ENCODE measurements at places on chromosomes 3 and 15. TPM values are rescaled to one million over a fixed set of nuclear protein-coding genes. Genes with fewer than 3 reads are reported as not detected.

GABRR3 gene
- polyA plus RNA-seq: not detected

DNA sequence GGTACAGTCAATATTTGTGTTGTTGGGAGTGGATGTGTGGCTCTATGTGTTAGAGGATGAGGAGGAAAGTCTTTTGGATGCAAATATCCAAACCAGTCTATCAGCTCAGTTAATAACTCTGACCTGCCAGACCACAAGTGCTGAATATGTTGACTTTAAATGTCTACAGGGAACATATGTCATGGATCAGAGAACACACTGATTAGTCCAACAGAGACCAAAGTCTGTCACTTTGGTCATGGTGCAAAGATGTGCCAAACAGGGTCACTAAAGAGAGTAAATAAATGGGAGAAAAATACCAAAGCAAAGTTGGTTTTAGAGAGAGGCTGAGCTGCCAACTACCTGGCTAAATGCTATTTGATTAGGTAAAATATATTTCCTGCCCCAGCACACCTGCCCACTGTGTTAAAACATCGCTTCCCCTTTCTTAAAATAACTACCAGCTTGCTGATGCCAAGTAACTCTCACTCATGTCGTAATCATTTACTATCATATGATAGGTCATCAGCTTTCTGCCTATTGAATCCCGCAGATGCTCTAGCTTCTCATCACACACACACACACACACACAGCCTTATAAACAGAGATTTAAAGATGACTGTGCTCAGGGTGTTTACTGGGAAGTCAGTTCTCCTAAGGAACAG is 173.3 kb downstream of the PDZRN3 start:
- DNase-seq: peak; percentile 48
- no peak overlapping the region for H3K27ac ChIP-seq
- H3K4me1 ChIP-seq: no peaks in the 10 kb centered on the region
- no peaks in the 10 kb centered on the region for H3K27me3 ChIP-seq
- H3K36me3 ChIP-seq: peaks cover 3% of the 10 kb centered on the region

HIGD1A gene
- polyA plus RNA-seq: 203 TPM

GRCh38 chr3:152405915-152406802 is 137.4 kb downstream of the MBNL1 start:
- H3K36me3 ChIP-seq: no peaks in the 10 kb centered on the region
- no peak overlapping the region for H3K27ac ChIP-seq
- no peaks in the 10 kb centered on the region for H3K27me3 ChIP-seq
- H3K4me1 ChIP-seq: peaks cover 15% of the 10 kb centered on the region
- H3K4me3 ChIP-seq: no peak overlapping the region

DNA sequence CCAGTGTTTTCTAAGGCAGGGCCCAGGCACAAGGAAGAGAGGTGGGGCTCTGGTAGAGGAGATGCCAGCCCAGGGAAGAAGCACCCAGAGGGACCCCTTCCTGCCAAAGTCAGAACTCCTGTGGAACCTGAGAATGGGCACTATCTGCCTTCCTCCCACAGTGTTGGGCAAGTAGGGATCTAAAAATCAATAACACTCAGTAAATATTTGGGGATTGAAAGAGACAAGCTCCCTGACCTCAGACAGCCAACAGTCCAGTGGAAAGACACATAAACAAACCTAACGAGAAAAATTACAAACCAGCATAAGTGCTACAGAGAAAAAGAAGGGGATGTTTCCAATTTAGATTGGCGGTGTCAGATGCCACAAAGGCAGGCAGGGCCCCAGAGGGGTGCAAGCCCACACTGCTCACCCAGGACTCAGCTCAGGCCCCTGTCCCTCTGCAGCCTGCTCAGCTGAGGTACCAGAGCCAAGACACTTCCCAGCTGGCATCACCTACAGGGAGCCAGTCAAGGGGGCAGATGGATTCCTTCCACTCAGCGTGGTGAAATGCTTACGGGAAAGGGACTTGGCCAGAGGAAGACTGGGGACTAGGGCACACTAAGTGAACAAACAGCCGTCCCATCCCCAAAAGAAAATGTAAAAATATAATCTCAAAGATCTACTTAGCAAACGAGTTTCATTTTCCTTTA is 15.9 kb downstream of the ADCY5 start:
- no peak overlapping the region for H3K27ac ChIP-seq
- DNase-seq: no peak
- no peaks in the 10 kb centered on the region for H3K27me3 ChIP-seq
- H3K4me3 ChIP-seq: no peak overlapping the region
- no peaks in the 10 kb centered on the region for H3K36me3 ChIP-seq
- peaks cover 11% of the 10 kb centered on the region for H3K4me1 ChIP-seq

GRCh38 chr3:189272500-189273119 is 100.8 kb downstream of the TPRG1 start:
- DNase-seq: no peak
- H3K27me3 ChIP-seq: no peaks in the 10 kb centered on the region
- H3K27ac ChIP-seq: no peak overlapping the region
- no peaks in the 10 kb centered on the region for H3K4me1 ChIP-seq

CCR2 gene
- polyA plus RNA-seq: not detected

C3orf62 gene
- polyA plus RNA-seq: 4.6 TPM

DNA sequence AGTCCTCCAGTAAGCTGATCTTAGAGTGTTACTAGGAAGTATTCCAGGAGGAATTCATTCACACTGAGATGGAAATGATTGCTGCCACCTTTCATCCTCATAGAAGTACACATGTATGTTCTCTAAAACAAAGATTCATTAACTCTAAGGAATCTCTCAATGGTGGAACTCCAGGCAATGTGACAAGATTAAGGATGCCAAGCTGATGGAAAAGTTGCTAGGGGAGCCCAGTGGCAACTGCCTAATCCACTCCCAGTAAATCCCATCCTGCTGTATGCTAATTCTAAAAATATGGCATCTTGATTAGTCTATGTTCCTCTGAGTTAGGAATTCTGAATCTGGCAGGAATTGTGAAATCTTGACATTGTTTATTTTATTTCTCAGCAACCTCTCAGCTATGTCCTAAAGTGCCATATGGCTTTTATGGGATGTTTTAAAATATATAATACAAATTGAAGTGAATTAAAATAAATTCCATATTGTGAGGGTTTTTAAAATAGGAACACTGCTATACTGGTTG is 210.0 kb upstream of the TRIM42 start:
- no peak for DNase-seq
- no peaks in the 10 kb centered on the region for H3K27me3 ChIP-seq
- no peaks in the 10 kb centered on the region for H3K36me3 ChIP-seq
- H3K4me3 ChIP-seq: no peak overlapping the region
- no peak overlapping the region for H3K27ac ChIP-seq

- H3K36me3 ChIP-seq: no peaks in the 10 kb centered on the region
- DNase-seq: no peak
- no peak overlapping the region for H3K27ac ChIP-seq
- no peaks in the 10 kb centered on the region for H3K4me1 ChIP-seq
- no peaks in the 10 kb centered on the region for H3K27me3 ChIP-seq
Measured at GRCh38 chr3:188624384-188624783, 470.4 kb downstream of the LPP start.

GRCh38 chr3:180073561-180073960 is 36.8 kb upstream of the PEX5L start:
- no peaks in the 10 kb centered on the region for H3K36me3 ChIP-seq
- no peak overlapping the region for H3K4me3 ChIP-seq
- H3K27ac ChIP-seq: no peak overlapping the region
- H3K27me3 ChIP-seq: no peaks in the 10 kb centered on the region
- no peak for DNase-seq

DNA sequence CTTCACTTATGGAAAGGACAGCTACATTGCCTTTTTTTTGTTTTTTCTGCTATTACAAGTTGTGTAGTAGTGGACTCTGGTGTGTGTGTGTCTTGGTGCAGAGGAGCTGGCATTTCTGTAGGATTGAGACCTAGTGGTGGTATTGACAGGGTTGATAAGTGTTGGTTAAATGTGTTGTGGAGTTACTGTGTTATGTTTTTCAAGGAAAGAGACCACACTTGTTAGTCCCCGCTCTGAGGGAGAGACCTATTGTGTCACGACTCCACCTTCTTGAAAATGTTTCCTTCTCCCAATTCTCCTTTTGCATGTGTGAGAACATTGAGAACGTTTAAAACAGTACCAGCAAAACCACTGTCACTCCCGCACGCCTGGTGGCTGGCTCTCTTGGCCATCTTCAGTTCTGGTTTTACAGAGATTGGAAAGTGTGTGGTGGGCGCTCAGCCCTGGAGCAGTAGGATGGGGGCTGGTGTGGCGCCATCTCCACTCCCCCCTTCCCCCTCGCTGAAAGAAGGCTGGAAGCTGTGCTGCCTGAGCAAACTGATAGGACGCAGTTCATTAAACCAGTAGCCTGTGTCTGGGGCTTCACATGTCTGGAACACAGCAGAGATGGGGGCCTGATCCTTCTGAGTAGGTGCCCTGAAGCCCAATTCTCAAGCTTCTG is 5.5 kb downstream of the KLF13 start:
- DNase-seq: no peak
- H3K4me3 ChIP-seq: no peak overlapping the region
- peaks cover 43% of the 10 kb centered on the region for H3K4me1 ChIP-seq
- H3K36me3 ChIP-seq: peaks cover 28% of the 10 kb centered on the region
- H3K27me3 ChIP-seq: no peaks in the 10 kb centered on the region
- H3K27ac ChIP-seq: peak overlapping the region; percentile 33

GRCh38 chr3:6733699-6734394 is 127.1 kb upstream of the GRM7 start:
- DNase-seq: peak; percentile 83
- H3K27me3 ChIP-seq: no peaks in the 10 kb centered on the region
- no peak overlapping the region for H3K27ac ChIP-seq
- no peaks in the 10 kb centered on the region for H3K36me3 ChIP-seq

ACKR4 gene
- 24.4 TPM for polyA plus RNA-seq

CCR8 gene
- 0.09 TPM for polyA plus RNA-seq

DNA sequence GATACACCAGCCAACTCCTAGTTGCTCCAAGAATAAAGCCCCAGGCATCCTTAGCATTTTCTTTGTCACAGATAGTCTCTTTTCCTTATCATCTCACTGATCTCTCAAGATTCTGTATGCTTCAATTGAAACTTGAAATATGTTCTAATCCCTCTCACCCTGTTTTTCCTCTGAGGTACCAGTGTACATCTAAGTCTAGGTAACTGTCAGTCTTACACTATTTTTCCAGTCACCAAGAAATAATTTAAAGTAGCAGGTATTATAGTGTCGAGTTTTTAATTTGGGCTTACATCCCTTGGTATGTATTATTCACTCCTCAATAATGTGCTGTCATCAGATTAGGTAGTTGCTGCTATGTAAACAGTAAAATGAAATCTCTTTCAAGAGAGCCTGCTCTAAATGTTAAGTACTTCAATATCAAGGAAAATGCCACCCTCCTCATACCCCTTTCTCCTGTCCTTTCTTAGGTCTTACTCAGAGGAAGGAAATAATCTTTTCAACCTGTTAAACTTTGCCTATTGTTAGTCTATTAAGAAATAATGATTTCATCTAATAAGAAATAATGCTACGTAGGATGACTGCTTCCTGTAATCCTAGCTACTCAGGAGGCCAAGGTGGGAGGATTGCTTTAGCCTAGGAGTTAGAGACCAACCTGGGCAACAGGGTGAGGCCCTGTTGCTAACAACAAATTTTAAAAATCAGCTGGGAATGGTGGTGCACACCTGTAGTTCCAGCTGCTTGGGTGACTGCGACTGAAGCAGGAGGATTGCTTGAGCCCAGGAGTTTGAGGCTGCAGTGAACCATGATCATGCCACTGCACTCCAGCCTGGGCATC is 39.8 kb downstream of the TSC22D2 start:
- H3K4me1 ChIP-seq: no peaks in the 10 kb centered on the region
- no peaks in the 10 kb centered on the region for H3K27me3 ChIP-seq
- no peak overlapping the region for H3K4me3 ChIP-seq
- no peaks in the 10 kb centered on the region for H3K36me3 ChIP-seq
- no peak overlapping the region for H3K27ac ChIP-seq

GRCh38 chr3:157611536-157612076 is 108.4 kb upstream of the VEPH1 start:
- no peak overlapping the region for H3K4me3 ChIP-seq
- DNase-seq: no peak
- no peaks in the 10 kb centered on the region for H3K27me3 ChIP-seq
- H3K36me3 ChIP-seq: no peaks in the 10 kb centered on the region
- no peaks in the 10 kb centered on the region for H3K4me1 ChIP-seq

GRCh38 chr3:177379045-177379444 is 181.8 kb upstream of the TBL1XR1 start:
- H3K27ac ChIP-seq: no peak overlapping the region
- no peak overlapping the region for H3K4me3 ChIP-seq

ZNF80 gene
- 0.01 TPM for polyA plus RNA-seq

GOLGA6L4 gene
- polyA plus RNA-seq: 6.5 TPM

SKOR1 gene
- 0.31 TPM for polyA plus RNA-seq

LMAN1L gene
- polyA plus RNA-seq: not detected

DNA sequence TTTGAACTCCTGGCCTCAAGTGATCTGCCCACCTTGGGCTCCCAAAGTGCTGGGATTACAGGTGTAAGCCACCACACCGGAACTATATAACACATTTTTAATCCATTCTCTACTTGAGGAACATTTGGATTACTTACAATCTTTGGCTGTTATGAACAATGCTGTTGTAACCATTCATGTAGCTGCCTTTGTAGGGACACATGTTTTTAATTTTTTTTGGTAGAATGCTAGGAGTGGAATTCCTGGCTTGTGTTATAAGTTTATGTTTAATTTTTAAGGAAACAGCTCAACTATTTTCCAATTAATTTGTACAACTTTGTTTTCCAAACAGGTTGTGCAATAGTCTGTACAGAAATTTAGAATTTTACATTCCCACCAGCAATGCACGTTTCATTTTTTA is 51.7 kb downstream of the GPR149 start:
- H3K4me3 ChIP-seq: no peak overlapping the region
- no peak overlapping the region for H3K27ac ChIP-seq
- H3K27me3 ChIP-seq: no peaks in the 10 kb centered on the region
- no peaks in the 10 kb centered on the region for H3K36me3 ChIP-seq
- no peaks in the 10 kb centered on the region for H3K4me1 ChIP-seq

DNA sequence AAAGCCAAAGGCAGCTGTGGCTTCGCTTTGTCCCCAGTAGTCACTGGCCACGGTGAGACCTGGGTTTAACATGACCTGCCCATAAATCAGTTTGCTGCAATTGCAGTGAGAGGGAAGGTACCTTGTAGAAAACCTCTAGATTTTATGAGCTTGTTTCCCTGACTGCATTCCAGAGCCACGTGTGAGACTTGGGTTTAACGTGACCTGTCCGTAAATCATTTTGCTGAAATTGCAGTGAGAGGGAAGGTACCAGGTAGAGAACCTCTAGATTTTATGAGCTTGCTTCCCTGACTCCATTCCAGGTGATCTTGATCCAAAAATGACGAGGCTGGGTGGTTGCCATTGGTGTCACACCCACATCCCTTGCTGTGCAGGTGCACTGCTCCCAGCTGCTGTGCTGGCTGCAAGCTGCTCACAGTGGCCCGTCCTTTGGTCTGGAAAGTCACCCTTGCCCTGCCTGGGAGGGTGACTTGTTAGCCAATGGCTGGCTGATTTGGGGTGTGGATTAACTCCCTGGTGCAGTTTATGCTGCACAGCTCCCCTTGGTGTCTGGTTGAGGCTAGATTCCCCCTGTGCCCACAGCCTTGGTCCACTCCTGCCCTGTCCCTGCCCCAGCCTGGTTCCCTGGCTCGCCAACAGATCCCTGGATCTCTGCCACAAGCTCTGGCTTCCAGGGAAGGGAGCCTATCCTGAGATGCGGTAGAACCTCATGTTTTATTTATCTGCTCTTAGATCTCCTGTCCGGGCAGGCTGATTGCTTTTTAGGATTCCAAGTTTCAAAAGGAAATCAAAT is 192.7 kb upstream of the CTDSPL start:
- H3K36me3 ChIP-seq: no peaks in the 10 kb centered on the region
- peak; percentile 68 for DNase-seq
- peaks cover 2% of the 10 kb centered on the region for H3K4me1 ChIP-seq
- peak overlapping the region; percentile 8 for H3K27ac ChIP-seq

STRIT1 gene
- polyA plus RNA-seq: 10.3 TPM

ASB7 gene
- polyA plus RNA-seq: 4.6 TPM

All from small intestine (tissue), 16 donors.